ENCODE measurements at places on chromosomes 1 and 21.

- no peak for DNase-seq
Measured at GRCh38 chr1:8945568-8945967, at the start of gene CA6. CA6 (plus strand) TSS chr1:8945868; CDS start chr1:8945887, 19 bp downstream.

DNA sequence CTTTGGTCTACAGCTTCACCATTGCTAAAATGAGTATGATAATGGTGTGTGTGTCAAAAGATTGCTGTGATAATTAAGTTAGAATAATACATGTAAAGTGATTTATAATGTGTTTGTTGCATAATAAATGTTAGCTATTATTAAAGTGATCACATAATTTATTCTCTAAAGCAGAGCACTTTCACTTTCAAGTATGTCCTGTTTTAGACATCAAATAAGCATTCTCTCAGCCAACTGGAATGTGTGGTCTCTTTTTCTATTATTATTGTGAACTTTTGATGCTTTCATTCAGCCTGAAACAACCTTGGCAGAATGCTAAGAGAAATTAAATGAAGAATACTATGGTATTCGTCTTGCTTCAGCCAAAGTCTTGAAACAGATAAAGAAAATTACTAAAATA lies 102.8 kb upstream of the COL11A1 start:
- DNase-seq: peak; percentile 1

DNA sequence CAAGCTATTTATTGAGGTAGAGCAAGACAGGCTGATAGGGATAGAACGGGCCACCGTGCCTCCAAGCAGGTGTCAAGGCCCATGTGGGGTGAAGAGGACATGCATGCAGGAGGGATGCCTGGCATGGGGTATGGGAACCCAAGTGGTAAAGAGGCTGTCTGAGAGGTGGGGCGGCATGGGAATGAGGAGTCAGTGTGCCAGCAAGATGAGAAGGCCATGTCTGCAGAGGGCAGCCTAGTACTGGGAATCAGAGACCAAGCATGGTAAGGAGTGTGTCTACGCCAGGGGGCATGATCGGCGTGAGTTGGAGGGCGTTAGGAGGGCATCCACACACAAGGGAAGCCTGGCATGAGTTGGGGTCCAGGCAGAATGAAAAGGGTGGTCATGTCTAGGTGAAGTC lies 303.7 kb upstream of the PLD5 start:
- no peak for DNase-seq

DNA sequence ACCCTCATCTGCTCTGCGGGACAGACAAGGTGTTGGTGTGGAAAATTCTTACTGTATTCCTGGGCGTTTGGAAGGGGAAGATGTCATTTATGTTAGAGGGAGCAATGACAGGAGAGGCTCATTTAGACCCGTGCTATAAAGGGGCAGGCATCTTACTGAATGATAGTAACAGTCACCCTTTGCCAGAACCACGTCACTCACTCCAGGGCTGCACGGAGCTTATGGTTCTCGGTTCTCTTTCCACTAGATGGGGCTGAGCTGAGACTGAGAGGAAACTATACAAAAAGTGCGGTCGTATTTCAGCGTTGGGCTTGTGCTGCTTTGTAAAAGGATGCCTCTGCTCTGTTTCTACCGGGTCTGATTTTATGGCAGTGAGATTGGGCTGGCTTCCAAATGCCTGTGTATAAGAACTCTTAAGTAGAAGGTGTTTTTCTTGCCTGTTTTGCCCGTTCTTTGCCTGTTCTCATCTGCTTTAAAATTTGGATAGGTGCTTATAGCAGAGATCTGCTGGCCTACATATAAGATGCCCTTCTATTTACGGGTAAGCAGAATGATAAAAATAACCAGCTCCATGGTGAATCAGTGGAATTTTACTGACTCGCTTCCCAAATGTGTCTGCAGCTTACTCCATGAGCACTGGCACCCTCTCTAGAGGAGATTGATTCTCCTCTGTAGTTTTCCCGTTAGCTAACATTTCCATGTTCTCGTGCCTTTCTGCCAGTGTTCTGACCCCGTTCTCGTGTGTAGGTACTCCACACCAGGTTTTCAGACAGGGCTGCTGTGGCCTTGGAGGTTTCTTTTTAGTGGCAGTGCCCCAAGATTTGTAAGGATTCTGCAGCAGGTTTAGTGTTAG lies 55.9 kb downstream of the MRPS6 start:
- peak; percentile 79 for DNase-seq

DNA sequence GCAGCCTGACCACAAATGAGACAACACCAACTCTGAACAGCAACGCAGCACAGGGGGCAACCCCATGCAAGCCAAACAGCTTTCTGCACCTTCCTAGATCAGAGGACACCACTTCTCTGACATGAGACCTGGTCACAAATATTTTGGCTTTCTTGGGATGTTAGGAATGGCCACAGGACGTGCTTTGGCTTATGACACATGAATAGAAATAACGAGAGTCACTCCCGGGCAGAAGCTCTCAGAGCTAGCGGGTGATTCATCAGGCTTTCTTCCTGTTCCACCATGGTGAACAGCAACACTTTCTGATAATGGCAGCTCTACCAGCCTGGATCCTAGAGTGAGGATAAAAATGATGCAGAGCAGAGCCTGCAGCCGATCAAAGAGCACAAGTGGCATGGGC lies 39.4 kb downstream of the PAFAH2 start:
- peak; percentile 16 for DNase-seq

Data from endothelial cell of umbilical vein (primary cell).